Skin of body (tissue), 3 donors: ENCODE measurements at places on chromosomes 13 and 19. TPM values are rescaled to one million over a fixed set of nuclear protein-coding genes. Genes with fewer than 3 reads are reported as not detected.

CHST8 gene
- 0.39 TPM for total RNA-seq

C1QTNF9B gene
- 0.20 TPM for total RNA-seq

LGALS14 gene
- not detected for total RNA-seq

CGB2 gene
- total RNA-seq: not detected

AP1M2 gene
- total RNA-seq: 18.0 TPM

PLPPR3 gene
- 0.89 TPM for total RNA-seq

PGLYRP1 gene
- 5.3 TPM for total RNA-seq

RHPN2 gene
- 2.2 TPM for total RNA-seq

COX7A1 gene
- 43.5 TPM for total RNA-seq

ICAM5 gene
- total RNA-seq: 0.10 TPM

CAMSAP3 gene
- 5.7 TPM for total RNA-seq

CEACAM3 gene
- 1.5 TPM for total RNA-seq

LSM4 gene
- 69.0 TPM for total RNA-seq

RFPL4A gene
- total RNA-seq: not detected

LILRB4 gene
- total RNA-seq: 0.49 TPM

SHISA7 gene
- total RNA-seq: 0.10 TPM

SULT2A1 gene
- total RNA-seq: not detected

PRTN3 gene
- 28.9 TPM for total RNA-seq

CEACAM21 gene
- 1.2 TPM for total RNA-seq

LHB gene
- not detected for total RNA-seq

SEMA6B gene
- total RNA-seq: 5.0 TPM

NAA16 gene
- total RNA-seq: 26.6 TPM

KLK13 gene
- 4.9 TPM for total RNA-seq
